ENCODE measurements at places on chromosomes 2 and 18.

DNA sequence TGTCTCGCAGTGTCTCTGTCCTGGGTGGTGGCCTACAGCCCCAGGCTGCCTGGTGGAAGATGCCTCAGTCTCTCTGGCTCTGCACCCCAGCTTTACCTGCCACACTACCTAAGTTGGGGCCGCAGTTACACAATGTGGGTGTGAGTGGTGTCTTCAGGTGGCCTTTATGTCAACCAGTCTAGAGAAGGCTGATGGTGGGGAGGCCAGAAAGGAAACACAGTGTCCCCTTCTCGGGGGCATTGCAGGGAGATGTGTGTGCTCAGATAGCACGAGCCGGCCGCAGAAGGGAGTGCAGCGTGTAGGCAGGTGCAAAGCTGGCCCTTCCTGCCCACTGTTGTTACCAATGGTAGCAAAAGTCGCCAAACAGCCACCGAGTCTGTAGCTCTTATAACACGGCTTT is 216.1 kb downstream of the SH3RF3 start:
- no peaks in the 10 kb centered on the region for H3K27me3 ChIP-seq
- H3K36me3 ChIP-seq, result no peaks in the 10 kb centered on the region
- no peak for DNase-seq
- peaks cover 60% of the 10 kb centered on the region for H3K4me1 ChIP-seq

DNA sequence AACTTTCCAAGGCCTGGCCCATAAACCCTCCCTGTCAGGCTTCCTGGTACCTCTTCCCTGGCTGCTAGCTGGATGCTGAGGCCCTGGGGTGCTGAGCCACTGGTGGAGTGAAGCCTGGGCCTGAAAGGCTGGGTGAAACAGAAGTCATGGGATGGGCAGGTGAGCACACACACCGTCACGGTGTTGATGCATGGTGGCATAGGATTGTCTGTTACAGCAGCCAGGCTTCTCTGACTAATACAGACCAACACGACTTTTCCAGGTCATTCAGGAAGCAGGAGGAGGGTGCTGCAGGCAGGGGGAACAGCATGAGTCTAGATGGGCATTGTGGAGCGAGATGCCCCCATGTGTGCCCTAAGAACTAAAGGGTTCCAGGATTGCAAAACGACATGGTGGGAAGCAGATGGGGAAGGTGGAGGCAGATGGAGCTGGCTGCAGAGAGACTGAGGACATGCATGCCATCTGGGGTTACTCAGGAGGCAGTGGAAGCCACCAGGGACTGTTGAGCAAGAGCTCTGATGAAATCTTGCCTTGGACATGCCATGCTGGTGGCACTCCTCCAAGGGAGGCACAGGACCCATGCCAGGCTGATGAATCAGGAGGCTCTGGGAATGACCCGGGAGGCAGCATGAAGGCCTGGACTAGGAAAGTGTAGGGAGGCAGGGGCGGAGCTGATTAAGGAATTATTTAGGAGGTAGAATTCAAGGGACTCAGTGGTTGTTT is 480.9 kb downstream of the TSN start:
- no peaks in the 10 kb centered on the region for H3K27me3 ChIP-seq
- no peaks in the 10 kb centered on the region for H3K4me1 ChIP-seq
- no peak for DNase-seq
- no peak overlapping the region for H3K27ac ChIP-seq
- H3K36me3 ChIP-seq, result no peaks in the 10 kb centered on the region
- no peak overlapping the region for H3K4me3 ChIP-seq

GRCh38 chr2:6224267-6224666 is 532.1 kb downstream of the SOX11 start:
- no peaks in the 10 kb centered on the region for H3K36me3 ChIP-seq
- DNase-seq, result no peak
- H3K4me3 ChIP-seq, result no peak overlapping the region
- H3K27me3 ChIP-seq, result no peaks in the 10 kb centered on the region

- H3K4me3 ChIP-seq, result no peak overlapping the region
- H3K27ac ChIP-seq, result no peak overlapping the region
- no peaks in the 10 kb centered on the region for H3K4me1 ChIP-seq
- H3K36me3 ChIP-seq, result no peaks in the 10 kb centered on the region
These were observed 65.7 kb downstream of the KLHL14 start for GRCh38 chr18:32707147-32707546.

GRCh38 chr2:26609839-26610277 is 31.3 kb downstream of the CIB4 start:
- no peak overlapping the region for H3K27ac ChIP-seq
- no peak for DNase-seq
- H3K4me1 ChIP-seq, result peaks cover 41% of the 10 kb centered on the region
- H3K27me3 ChIP-seq, result no peaks in the 10 kb centered on the region

DNA sequence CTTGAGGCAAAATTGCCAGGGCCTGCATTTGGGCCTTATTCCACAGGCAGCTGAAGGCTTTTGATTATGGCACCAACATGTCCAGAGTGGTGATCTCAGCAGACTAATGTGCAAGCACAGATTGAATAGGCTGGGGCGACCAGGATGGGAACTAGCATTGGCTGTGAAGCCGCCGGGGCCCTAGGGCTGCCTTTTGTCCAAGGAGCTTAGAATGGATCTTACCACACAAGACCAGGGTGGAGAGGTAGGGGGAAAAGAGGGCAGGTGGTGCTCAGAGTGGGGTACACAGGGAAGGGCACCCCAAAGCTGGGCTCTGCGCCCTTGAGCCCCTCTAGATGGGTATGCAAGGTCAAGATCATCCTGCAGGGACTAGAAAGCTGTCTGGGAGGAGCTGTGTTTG is 23.1 kb downstream of the PSD4 start:
- no peaks in the 10 kb centered on the region for H3K36me3 ChIP-seq
- H3K27me3 ChIP-seq, result no peaks in the 10 kb centered on the region
- H3K27ac ChIP-seq, result no peak overlapping the region
- peaks cover 7% of the 10 kb centered on the region for H3K4me1 ChIP-seq
- no peak overlapping the region for H3K4me3 ChIP-seq
